ENCODE measurements at places on chromosomes 4 and X. TPM values are rescaled to one million over a fixed set of nuclear protein-coding genes. Genes with fewer than 3 reads are reported as not detected.

GRCh38 chrX:40055495-40055894 lies 42.3 kb downstream of the BCOR start:
- no peaks in the 10 kb centered on the region for H3K27me3 ChIP-seq
- no peak for DNase-seq
- peaks cover 56% of the 10 kb centered on the region for H3K36me3 ChIP-seq
- no peak overlapping the region for H3K27ac ChIP-seq
- no peak overlapping the region for H3K4me3 ChIP-seq

- no peak for DNase-seq
- peaks cover 12% of the 10 kb centered on the region for H3K4me1 ChIP-seq
- no peaks in the 10 kb centered on the region for H3K36me3 ChIP-seq
- H3K27me3 ChIP-seq = no peaks in the 10 kb centered on the region
- no peak overlapping the region for H3K4me3 ChIP-seq
Observed at GRCh38 chr4:152613841-152614721, 65.7 kb downstream of the TMEM154 start.

- no peak overlapping the region for H3K4me3 ChIP-seq
- no peak for DNase-seq
- H3K27ac ChIP-seq = no peak overlapping the region
- H3K4me1 ChIP-seq = no peaks in the 10 kb centered on the region
- H3K36me3 ChIP-seq = no peaks in the 10 kb centered on the region
Observed at GRCh38 chr4:16728111-16728510, 170.3 kb downstream of the LDB2 start.

Gene DMP1
- not detected for total RNA-seq

GRCh38 chr4:70651864-70652506 lies 14.3 kb downstream of the JCHAIN start:
- no peaks in the 10 kb centered on the region for H3K27me3 ChIP-seq
- H3K27ac ChIP-seq = no peak overlapping the region
- no peak overlapping the region for H3K4me3 ChIP-seq

Gene CYTL1
- 0.57 TPM for total RNA-seq

DNA sequence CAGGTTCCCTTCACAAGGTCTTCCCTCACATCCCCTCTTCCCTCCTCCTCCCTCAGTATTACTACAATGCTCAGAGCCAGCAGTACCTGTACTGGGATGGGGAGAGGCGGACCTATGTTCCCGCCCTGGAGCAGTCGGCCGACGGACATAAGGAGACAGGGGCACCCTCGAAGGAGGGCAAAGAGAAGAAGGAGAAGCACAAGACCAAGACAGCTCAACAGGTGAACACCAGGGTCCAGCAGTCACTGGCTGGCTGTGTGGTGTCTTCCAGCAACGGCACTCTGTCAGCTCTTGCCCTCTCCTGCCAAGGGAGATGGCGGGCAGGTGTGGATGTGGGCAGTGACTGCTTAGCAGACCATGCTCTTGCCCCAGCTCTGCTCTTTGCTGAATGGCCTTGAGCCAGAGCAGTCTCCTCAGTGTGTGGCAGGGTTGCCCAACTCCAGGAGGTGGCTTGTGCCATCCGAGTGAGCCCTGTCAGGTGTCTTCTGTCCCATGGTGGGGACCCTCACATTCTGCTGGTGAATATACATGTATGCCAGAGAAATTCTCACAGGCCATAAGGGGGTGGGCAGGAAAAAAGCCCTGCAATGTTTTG lies 11.4 kb upstream of the UBA1 start:
- DNase-seq = no peak
- no peaks in the 10 kb centered on the region for H3K4me1 ChIP-seq
- no peak overlapping the region for H3K4me3 ChIP-seq
- H3K27ac ChIP-seq = no peak overlapping the region
- no peaks in the 10 kb centered on the region for H3K36me3 ChIP-seq
- no peaks in the 10 kb centered on the region for H3K27me3 ChIP-seq

Gene FANCB
- 1.3 TPM for total RNA-seq

DNA sequence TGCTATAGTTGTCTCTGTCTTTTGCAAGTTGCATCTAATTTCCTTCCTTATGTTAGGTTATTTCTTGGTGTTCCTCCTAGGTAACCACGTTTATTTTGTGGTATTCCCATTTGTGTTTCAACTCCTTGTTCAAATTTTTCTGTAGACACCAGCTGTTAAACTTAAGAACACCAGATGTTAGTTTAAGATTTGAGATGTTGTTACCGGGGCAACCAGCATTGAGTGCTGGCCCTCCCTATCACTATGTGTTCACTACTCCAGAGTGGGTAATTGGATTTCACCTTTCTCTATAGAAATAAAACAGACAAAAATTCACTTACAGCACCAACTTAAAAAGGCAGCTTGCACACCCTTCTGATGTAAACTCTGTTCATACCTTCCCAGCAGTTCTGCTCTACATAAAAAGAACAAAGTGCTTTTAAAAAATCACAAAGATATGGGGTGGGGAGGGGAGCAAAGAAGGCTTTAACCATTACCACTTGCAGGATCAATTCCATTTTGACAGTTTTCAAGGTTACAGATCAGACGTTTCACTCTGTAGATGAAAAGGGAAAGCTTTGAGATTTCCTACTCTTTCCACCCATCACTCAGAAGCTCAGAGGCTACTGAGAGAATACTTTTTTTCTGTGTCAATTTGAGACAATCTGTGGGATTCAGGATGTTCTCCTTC lies 82.9 kb downstream of the DKK2 start:
- H3K36me3 ChIP-seq = no peaks in the 10 kb centered on the region
- H3K4me1 ChIP-seq = no peaks in the 10 kb centered on the region
- no peak overlapping the region for H3K27ac ChIP-seq
- DNase-seq = no peak
- H3K27me3 ChIP-seq = no peaks in the 10 kb centered on the region

DNA sequence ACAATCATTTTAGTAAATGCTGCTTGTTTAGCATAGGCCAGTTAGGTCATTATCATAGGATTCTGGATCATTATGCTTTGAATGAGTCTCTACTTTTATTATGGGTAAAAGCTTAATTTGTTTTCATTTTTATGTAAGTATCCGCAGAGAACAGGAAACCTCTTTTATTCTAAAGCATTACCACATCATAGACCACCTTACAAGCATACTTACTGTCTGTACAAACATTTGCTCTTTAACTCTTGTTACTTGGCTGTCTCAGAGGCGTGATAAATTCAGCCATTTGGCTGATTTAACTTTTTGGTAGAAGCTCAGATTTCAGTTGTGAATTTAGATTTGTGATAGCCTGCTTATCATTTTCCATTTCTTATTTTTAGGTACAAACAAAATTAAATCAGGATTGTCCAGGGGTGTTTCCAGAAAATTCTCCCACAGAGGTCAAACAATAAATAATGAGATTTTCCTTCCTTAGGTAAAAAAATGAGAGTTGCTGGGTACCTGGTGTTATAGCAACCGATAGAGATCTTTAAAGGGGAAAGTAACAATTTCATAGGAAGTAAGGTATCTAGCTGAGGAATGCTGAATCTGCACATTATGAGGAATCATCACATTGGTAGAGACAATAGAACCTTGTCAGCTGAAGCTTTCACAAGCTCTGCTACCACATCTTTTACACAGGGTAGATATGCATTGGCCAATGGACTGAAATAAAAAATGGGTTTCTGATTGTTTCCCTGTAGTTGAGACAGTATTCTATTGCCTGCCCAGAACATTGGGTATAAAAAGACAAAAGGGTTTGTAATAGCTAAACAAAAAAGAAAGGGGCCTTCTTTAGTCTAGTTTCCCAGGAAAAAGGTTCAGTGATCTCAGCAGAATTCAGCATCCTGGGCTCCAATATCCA lies 62.5 kb downstream of the NDNF start:
- H3K36me3 ChIP-seq = no peaks in the 10 kb centered on the region
- H3K4me3 ChIP-seq = no peak overlapping the region
- H3K27me3 ChIP-seq = no peaks in the 10 kb centered on the region
- H3K4me1 ChIP-seq = peaks cover 6% of the 10 kb centered on the region
- DNase-seq = no peak

GRCh38 chr4:158769175-158769921 lies 522 bp downstream of the FNIP2 start:
- DNase-seq = peak; percentile 33
- peak overlapping the region; percentile 79 for H3K27ac ChIP-seq
- no peaks in the 10 kb centered on the region for H3K36me3 ChIP-seq
- no peaks in the 10 kb centered on the region for H3K27me3 ChIP-seq
- H3K4me3 ChIP-seq = peak overlapping the region; percentile 99

GRCh38 chr4:74366367-74366911 lies 1.5 kb downstream of the EREG start:
- H3K36me3 ChIP-seq = no peaks in the 10 kb centered on the region
- H3K27ac ChIP-seq = no peak overlapping the region
- H3K4me1 ChIP-seq = peaks cover 19% of the 10 kb centered on the region
- no peak overlapping the region for H3K4me3 ChIP-seq
- DNase-seq = peak; percentile 21

DNA sequence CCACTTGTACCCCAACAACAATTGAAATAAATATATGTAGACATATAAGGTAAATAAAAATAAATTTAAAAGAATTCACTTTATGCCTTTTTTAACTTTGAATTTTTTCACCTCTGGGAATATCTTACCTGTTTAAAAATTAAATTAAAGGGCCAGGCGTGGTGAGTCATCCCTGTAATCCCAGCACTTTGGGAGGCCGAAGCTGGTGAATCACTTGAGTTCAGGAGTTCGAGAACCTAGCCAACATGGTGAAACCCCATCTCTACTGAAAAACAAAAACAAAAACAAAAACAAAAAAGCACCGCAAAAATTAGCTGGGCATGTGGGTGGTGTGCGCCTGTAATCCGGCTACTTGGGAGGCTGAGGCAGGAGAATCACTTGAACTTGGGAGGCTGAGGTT lies 164.8 kb downstream of the AASDH start:
- no peak overlapping the region for H3K27ac ChIP-seq
- no peaks in the 10 kb centered on the region for H3K36me3 ChIP-seq
- DNase-seq = no peak
- H3K27me3 ChIP-seq = no peaks in the 10 kb centered on the region

GRCh38 chr4:151659601-151660364 lies 101.0 kb downstream of the GATB start:
- no peak for DNase-seq
- H3K4me3 ChIP-seq = no peak overlapping the region
- H3K27ac ChIP-seq = no peak overlapping the region
- no peaks in the 10 kb centered on the region for H3K27me3 ChIP-seq

DNA sequence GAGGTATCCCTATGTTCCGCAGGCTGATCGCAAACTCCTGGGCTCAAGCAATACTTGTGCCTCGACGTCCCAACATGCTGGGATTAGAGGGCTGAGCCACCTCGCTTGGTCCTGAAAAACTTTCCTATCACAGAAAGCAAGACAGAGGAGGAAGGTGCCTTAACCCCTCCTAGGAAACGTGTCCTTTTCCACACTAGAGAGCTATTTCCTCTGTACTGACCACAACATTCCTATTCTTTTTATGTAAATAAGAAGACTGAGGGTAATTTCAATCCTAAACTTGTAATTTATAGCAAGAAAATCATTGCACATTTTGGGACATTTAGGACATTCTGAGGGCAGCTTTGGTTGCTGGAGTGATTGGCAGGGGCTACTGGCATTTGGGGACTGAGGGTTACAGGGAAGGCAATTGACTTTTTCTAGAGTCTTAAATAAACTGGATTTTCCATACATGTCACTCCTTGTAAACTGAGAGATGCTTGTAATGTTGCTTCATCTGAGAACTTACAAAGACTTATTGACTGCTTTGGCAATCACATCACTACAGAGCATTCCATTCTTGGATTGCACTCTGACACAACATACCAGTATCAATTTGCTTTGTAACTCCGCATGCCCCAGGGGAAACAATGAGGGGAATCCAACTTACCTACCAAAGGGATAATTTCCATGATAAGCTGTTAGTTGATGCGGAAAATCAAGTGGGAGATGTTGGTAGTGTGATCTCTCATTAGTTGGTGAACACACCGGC lies 15.6 kb downstream of the XAGE3 start:
- H3K27me3 ChIP-seq = no peaks in the 10 kb centered on the region
- H3K27ac ChIP-seq = no peak overlapping the region
- no peaks in the 10 kb centered on the region for H3K4me1 ChIP-seq

DNA sequence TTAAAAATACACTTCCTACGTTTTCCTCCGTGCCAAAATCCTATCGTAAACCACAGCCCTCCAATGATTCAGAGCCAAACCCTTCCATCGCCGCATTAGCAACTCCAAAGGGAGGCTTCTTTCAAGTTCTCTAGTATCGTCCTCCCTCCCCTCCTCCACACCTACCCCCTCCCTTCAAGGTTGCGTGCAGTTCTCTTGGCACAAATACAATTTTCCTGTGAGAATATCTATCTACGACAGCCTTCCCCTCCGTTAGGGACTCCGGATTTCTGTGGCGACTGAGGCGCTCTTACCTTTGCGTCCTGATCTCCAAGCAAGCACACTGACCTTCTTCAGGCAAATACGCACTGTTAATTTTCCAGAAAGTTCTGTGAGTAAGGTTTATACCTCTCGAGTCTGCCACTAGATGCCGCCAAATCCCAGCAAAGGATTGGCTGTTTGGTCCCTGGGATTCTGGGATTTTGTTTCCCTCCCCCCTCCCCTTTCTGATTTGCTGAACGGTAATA lies 1.2 kb upstream of the MORF4L2 start:
- H3K27ac ChIP-seq = peak overlapping the region; percentile 98
- DNase-seq = peak; percentile 89
- peaks cover 22% of the 10 kb centered on the region for H3K36me3 ChIP-seq
- H3K27me3 ChIP-seq = no peaks in the 10 kb centered on the region
- peaks cover 14% of the 10 kb centered on the region for H3K4me1 ChIP-seq

GRCh38 chr4:162878096-162878495 lies 288.6 kb downstream of the NAF1 start:
- H3K4me1 ChIP-seq = no peaks in the 10 kb centered on the region
- no peaks in the 10 kb centered on the region for H3K36me3 ChIP-seq
- no peak for DNase-seq
- no peak overlapping the region for H3K4me3 ChIP-seq
- no peaks in the 10 kb centered on the region for H3K27me3 ChIP-seq
- H3K27ac ChIP-seq = no peak overlapping the region

DNA sequence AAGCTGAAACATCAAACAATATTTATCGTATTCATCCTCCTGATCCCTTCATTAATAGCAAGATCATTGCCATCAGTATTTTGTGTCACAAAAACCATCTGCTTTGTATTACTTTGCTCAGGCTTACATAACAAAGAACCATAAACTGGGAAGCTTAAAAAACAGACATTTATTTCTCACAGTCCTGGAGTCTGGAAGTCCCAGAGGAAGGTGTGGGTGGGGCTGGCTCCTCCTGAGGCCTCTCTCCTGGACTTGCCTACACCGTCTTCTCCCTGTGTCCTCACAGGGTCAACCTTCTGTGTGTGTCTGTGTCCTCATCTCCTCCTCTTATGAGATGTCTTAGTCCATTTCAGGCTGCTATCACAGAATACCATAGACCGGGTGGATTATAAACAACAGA lies 61.3 kb upstream of the MXRA5 start:
- H3K27ac ChIP-seq = no peak overlapping the region
- H3K4me3 ChIP-seq = no peak overlapping the region
- no peaks in the 10 kb centered on the region for H3K27me3 ChIP-seq
- no peaks in the 10 kb centered on the region for H3K4me1 ChIP-seq
- no peak for DNase-seq
